ENCODE measurements at places on chromosomes 1 and 21. TPM values are rescaled to one million over a fixed set of nuclear protein-coding genes. Genes with fewer than 3 reads are reported as not detected.

The GCSAML gene
- not detected for total RNA-seq

The RNF11 gene
- total RNA-seq = 117 TPM

The PANK4 gene
- 20.3 TPM for total RNA-seq

The S100A14 gene
- 52.3 TPM for total RNA-seq

The CACNA1E gene
- not detected for total RNA-seq

The ZFP69B gene
- total RNA-seq = 1.2 TPM

The MTARC2 gene
- 10.8 TPM for total RNA-seq

The PRELP gene
- total RNA-seq = 0.05 TPM

The TEX38 gene
- not detected for total RNA-seq
